ENCODE measurements at places on chromosomes 2 and 18. TPM values are rescaled to one million over a fixed set of nuclear protein-coding genes. Genes with fewer than 3 reads are reported as not detected.

The WDPCP gene
- 9.9 TPM for total RNA-seq

The PLGLB2 gene
- 2.1 TPM for total RNA-seq

The IMPACT gene
- 8.4 TPM for total RNA-seq

The DUSP2 gene
- total RNA-seq = 730 TPM

The SRBD1 gene
- 16.0 TPM for total RNA-seq

The IRS1 gene
- 2.9 TPM for total RNA-seq

The STPG4 gene
- total RNA-seq = not detected

The LRRC30 gene
- total RNA-seq = not detected

The NEUROD1 gene
- total RNA-seq = not detected

The RAPGEF4 gene
- total RNA-seq = 0.69 TPM

The ASAP2 gene
- total RNA-seq = not detected

The EPB41L5 gene
- 5.1 TPM for total RNA-seq

The ACMSD gene
- total RNA-seq = not detected

The CABLES1 gene
- not detected for total RNA-seq

The XDH gene
- total RNA-seq = 0.05 TPM

The SERPINB12 gene
- total RNA-seq = not detected

The CYP20A1 gene
- 21.9 TPM for total RNA-seq

The MYCN gene
- total RNA-seq = 0.19 TPM

The ALPG gene
- not detected for total RNA-seq

The GYPC gene
- total RNA-seq = 157 TPM

The ACOXL gene
- total RNA-seq = not detected

The IL36G gene
- total RNA-seq = not detected

The DYNC2LI1 gene
- total RNA-seq = 2.1 TPM

The TPO gene
- total RNA-seq = 0.27 TPM

The C2orf92 gene
- 13.4 TPM for total RNA-seq

The G6PC2 gene
- total RNA-seq = not detected

The ZNF892 gene
- total RNA-seq = 1.1 TPM

The LIMS1 gene
- 18.5 TPM for total RNA-seq

The MTERF4 gene
- 87.5 TPM for total RNA-seq

The AFTPH gene
- total RNA-seq = 24.2 TPM

The ZDBF2 gene
- total RNA-seq = 29.7 TPM

The NAT8 gene
- total RNA-seq = not detected

The CNDP1 gene
- total RNA-seq = 0.39 TPM

The REG3G gene
- total RNA-seq = not detected

The TNFRSF11A gene
- total RNA-seq = 1.7 TPM

The CAPN14 gene
- total RNA-seq = 0.30 TPM

The GRB14 gene
- total RNA-seq = not detected

The ABCB11 gene
- not detected for total RNA-seq

The HOXD8 gene
- total RNA-seq = not detected

The ZBTB7C gene
- not detected for total RNA-seq

The LBX2 gene
- total RNA-seq = not detected

The EFEMP1 gene
- total RNA-seq = not detected

The EFR3B gene
- not detected for total RNA-seq

The BIN1 gene
- total RNA-seq = 104 TPM

The QPCT gene
- total RNA-seq = 0.53 TPM

The MEX3C gene
- total RNA-seq = 70.8 TPM

The PJVK gene
- 3.8 TPM for total RNA-seq

The HPCAL1 gene
- 24.9 TPM for total RNA-seq

The TXNDC2 gene
- not detected for total RNA-seq

The AOX1 gene
- not detected for total RNA-seq

The GREB1L gene
- total RNA-seq = not detected

The UBE2E3 gene
- total RNA-seq = 20.5 TPM

The CWC22 gene
- 12.0 TPM for total RNA-seq

The ADGRF3 gene
- 1.3 TPM for total RNA-seq

The IL36RN gene
- not detected for total RNA-seq

The GALNT3 gene
- 2.9 TPM for total RNA-seq

The CCDC68 gene
- total RNA-seq = not detected

The PROC gene
- 0.28 TPM for total RNA-seq

The ZFP36L2 gene
- 1,602 TPM for total RNA-seq
